ENCODE measurements at places on chromosomes 13 and 19. TPM values are rescaled to one million over a fixed set of nuclear protein-coding genes. Genes with fewer than 3 reads are reported as not detected.

The FFAR2 gene
- not detected for total RNA-seq

DNA sequence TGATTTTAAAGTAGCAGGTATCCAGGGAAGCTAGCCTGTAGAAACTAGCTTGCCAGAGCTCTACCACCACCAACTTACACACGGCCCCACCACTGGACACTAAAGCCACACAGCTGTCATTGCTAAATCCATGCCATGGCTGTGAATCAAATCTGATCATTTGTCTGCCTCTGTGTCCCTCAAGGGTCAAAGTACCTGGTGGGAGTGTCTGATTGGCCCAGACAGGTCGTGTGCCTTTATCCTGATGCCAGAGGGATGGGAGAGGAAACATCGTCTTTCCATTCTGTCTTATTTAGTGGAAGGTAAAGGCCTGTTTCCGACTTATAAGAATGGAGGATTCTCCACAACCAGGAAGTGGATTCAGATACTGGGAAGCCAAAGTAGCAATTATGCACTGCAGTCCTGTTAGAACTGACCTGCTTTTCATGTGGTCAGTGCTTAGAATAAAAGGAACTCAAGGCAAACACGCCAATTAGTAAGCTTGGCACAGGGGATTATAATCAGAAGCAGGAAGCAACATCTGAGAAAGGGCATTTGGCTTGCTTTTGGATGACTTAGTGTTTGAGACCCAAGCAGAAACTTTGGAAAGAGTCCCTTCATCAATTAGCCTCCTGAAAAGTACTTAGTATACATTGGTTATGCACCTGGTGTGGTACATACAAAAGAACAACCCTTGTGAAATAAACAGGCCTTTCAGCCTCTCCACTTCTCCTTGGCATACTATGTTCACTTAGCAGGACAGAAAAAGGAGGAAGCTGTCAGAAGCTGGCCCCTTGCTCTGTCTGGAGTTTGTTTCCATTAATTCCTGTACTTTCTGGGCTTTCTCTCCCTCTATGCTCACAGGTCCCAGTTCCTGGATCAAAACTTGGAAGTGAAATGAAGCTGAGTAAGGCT, 192.4 kb downstream of the NUFIP1 start:
- DNase-seq, result no peak

The PROZ gene
- not detected for total RNA-seq

GRCh38 chr19:10677751-10678150, 23.5 kb upstream of the QTRT1 start:
- no peak for DNase-seq

The ERVV-1 gene
- total RNA-seq, result not detected

GRCh38 chr19:10887616-10888367, 16.4 kb downstream of the CARM1 start:
- DNase-seq, result no peak

The PRKACA gene
- 62.6 TPM for total RNA-seq

- DNase-seq, result peak; percentile 88
Observed at GRCh38 chr13:109569958-109570711, 216.2 kb downstream of the IRS2 start.

GRCh38 chr19:39200803-39201115, 3.3 kb downstream of the SYCN start:
- DNase-seq, result no peak

DNA sequence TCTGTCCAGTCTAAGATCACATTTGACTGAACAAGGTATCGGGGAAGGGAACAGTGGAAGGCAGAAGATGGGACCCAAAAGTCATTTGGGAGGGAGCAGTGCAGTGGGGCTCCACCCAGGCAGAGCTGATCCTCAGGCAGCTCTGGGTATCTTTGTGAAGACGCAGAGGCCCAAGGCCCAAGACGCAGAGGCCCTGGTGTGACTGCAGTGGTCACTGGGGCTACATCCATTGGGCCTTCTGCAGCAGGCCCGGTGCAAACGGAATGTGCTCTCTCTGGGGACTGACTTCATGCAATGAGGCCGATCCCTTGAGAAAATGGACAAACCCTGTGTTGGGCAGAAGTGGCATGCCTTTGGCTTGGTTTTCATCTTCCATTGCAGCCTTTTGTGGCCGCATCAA, 463.4 kb upstream of the ZNF507 start:
- DNase-seq, result no peak

Measured in activated CD4-positive, alpha-beta T cell treated with anti-CD3 and anti-CD28 coated beads, Interleukin-2, amount 10 ng/mL, durations not matched to agents 24 days and 14 days (primary cell).